AG09309 (cell line): ENCODE measurements at places on chromosomes 1 and 21.

DNA sequence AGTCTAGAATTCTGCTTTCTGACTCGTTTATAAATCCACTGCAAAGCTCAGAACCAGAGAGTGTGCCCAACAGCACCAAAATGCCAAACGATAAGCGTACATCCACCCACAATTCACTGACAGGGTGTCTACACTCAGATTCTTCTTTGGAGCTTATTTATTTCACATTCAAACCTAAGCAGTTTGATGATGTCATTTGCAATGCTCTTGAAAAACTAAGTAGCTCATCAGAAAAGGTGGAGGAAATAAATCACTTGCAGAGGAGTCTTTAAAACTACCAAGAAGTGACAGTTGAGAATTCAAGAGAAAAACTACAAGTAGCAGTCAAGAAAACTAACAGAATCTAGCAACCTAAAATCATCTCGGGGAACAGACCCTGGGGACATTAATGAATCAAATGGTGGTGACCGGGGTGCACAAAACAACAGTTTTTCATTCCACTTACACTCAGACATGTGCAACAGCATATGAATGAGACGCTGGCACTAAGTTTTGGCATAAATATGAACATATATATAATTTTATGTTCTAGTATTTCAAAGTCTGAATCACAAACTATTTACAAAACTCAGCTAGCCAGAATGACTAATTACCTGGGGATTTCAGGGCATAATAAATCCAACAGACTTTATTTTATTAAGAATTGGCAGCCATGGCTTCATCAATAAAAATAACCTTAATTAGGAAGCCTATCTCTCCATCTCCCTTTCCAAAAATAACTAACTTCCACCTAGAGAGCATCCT, 119.4 kb downstream of the SIPA1L2 start:
- DNase-seq = no peak

DNA sequence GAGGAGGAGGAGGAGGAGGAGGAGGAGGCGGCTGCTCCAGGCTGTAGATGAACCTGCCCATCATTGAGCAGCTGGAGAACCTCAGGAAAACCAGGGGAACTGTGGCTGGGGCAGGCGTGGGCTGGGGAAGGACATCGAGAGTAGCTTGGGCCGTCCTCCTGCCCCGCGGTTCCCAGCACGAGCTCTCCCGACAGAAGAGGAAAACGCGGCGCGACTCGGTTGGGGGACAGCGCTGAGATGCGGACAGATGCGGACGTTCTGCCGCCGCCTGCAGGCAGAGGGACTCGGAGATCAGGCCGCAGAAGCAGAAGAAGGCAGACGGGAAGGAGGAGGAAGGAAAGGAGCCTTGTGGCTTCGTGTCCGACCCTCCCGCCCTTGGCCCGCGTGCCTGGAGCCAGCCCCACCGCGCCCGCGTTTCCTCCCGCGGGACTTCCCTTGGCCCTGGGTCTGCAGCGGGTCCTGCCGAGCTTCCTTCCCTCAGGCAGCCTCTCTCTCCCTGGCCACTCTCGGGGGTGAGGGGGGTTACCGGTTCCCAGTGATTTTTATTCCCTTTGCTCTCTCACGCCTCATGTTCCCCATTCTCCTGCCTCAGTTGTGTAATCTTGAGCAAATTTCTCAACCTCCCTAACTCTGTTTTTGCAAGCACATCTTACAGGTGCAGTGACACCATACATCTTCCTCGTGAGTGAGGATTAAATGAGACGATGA, 1.7 kb upstream of the TNFRSF9 start:
- no peak for DNase-seq

DNA sequence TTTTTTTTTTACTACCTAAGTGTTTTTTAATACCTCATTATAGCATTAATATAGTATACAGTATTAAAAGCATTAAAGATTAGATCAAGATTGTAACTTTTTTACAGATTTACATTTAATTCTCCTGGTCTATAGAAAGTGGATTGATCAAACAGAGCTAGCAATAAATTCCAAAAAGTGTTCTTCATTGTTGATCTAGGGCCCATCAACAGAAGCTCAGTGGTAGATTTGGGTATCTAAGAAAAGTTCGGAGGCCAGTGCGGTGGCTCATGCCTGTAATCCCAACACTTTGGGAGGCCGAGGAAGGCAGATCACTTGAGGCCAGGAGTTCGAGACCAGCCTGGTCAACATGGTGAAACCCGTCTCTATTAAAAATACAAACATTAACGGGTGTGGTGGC, 12.5 kb downstream of the NUP210L start:
- no peak for DNase-seq

DNA sequence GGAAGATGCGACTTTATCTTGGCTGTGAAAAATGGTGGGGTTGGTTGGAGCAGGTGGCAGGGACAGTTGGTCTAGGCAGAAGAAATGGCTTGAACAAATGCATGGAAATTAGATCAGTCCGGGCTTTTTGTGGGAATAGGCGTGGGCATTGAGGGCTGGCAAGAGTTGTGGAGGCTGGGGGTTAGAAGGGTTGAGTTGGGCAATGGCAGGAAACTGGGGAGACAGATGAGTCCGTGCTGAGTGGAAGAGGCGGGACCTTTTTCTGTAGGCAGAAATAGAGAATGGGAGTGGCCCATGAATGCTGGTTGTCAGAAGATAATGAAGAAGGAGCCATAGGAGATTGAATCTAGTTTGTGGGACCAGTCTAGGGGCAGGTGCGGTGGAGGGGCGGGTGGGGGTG, 6.9 kb downstream of the PDPN start:
- no peak for DNase-seq

DNA sequence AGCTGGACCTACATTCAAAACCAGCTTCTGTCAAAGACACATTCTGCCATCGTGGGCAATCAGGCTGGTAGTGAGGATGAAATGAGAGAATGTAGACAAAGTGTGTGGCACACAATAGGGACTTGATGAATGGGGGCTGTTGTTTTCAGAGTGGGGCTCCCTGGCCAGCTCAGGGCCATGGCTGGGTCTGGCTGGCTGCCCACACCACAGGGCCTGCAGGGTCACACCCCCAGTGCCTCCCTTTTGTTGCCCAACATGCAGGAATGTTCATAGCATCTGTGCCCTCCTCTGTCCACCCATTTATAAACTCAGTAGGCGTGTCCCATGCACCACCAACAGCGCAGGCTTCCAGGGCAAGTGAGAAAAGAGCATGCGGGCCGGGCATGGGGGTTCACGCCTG, 20.8 kb upstream of the ECE1 start:
- DNase-seq = no peak

- DNase-seq = no peak
Measured at GRCh38 chr1:234395297-234395696, 22.0 kb downstream of the COA6 start.

DNA sequence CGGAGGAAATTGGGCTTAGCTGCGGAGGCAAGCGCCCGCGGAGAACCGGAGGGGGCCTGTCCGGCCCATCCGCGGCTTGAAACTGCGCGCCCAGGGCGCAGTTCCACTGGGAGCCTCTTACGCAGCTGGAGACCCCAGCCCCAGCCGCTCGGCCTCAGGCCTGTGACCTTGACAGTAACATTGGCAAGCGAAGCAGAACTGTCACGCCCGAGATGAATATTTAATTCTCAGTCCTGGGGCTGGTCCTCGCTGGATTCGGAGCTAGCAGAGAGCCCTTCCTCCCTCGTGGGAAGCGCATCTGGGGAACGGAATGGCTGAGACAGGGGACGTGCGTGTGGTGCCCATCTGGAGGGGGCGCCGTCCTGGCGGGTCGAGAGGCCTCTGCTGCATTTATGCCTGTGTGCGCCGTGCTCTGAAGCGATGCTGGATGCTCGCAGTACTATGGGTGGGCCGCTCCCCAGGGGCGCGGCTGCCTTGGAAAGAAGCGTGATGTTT, 928 bp downstream of the SLC6A17 start:
- DNase-seq = no peak

DNA sequence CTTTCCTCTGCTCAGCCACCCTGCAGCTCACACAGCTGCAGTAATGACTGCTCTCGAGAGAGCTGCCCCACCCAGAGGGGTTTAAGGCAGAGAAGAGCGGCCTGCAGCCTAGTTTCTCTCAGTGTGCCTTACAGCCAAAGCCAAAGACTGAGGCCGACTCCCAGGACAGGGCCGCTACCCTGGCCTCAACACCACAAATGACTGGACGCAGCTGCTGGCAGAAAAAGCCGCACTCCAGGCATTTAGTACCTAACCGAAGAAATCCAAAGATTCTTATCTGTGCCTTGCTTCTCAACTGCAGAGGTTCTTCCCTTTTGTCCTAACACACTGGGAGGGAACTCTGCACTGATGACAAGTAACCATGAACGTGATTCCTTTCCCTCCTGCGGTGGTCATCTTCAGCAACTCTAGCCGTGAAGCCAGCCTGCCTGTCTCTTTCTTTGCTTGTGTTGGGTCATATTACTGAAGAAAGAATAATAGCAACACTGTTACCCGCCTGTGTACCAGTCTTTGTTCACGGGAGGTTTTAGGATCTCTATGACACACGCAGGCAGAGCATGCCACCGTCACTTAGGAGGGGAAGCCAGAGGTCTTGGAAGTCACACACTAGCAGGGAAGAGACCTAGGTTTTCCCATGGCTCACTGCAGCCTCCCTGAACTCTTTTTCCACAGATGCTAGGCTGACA, 202.7 kb downstream of the RHOU start:
- no peak for DNase-seq

DNA sequence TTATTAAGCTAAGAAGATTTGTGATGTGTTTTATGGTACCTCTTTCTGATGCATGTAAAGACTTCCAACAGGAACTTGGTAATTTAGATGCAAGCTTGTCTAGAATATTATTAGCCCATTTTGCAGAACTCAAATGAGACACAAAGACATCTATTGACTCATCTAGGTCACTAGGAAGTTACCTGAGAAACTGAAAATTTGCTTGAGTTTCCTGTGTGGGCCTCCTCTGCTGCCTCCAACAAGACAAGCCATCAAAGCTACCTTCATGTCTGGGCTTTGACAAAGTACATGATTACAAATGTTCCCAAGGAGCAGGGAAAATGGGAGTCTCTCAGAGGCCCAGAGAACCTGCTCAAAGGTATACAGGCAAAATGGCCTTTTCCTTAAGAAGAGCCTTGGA, 5.6 kb downstream of the RUNX1 start:
- DNase-seq = no peak

DNA sequence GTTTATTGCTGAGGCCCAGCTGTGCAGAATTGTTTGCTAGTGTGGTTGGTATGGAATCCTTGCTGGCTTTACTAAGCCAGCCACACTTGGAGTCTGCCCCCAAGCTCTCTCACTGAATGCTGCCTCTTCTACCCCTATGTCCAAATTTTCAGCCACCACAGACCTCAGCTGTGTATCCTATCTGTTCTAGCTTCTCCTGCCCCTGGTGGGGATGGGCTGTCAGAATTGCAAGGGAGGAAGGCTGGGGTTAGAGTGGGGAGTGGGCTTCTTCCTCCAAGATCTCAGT, 4.4 kb downstream of the NHLH1 start:
- no peak for DNase-seq

GRCh38 chr1:40312238-40313205, 4.6 kb downstream of the COL9A2 start:
- DNase-seq = no peak

GRCh38 chr1:47941609-47942239, 55.5 kb downstream of the TRABD2B start:
- no peak for DNase-seq

GRCh38 chr21:41961282-41961701, 7.5 kb upstream of the C2CD2 start:
- DNase-seq = no peak

DNA sequence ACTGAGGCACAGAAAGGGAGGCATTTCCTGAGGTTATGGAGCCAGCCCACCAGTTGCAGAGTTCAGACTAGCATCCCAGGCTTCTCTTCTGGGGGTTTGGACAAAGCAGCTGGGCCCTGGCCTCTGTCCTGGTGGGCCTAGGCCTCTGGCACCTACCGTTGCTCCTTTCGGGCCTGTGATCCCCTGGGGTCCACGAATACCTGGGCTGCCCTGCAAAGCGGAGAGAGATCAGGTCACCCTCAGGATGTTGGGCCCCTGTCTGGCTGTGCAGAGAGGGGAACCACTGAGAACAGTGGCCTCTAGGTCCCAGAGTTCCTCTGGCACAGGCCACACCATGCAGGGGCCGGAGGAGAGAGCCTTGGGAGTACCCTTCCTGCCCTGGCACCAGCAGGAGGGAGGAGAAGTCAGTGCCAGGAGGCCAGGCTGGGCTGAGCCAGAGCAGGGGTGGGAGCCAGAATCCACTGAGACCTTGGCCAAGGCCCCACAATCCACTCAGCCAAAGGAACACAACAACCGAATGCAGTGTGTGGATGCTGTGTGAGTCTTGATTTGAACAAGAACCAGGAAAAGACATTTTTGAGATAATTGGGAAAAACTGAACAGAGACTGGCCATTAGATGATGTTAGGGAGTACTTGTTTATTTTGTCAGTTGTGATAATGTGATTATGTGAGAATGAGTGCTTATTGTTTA, 8.9 kb downstream of the COL9A2 start:
- DNase-seq = no peak

DNA sequence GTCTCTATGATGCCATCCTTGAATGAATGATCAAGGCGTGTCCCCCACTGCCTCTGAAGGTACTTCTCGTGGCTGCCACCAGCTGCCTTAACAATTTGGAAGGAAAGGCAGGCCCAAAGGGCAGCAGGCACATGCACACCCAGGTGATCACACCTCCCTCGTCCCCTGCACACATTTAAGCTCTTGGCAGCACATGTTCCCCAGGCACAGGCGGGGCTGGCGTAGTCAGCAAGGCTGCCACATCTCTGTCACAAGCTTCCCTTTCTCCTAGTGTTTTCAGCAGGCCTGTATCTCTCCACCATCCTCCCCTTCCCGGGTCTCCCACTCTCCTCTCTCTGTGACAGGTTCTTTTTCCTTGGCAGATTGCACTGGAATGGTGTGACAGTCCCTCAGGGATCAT, 111.9 kb downstream of the CACNA1E start:
- no peak for DNase-seq

DNA sequence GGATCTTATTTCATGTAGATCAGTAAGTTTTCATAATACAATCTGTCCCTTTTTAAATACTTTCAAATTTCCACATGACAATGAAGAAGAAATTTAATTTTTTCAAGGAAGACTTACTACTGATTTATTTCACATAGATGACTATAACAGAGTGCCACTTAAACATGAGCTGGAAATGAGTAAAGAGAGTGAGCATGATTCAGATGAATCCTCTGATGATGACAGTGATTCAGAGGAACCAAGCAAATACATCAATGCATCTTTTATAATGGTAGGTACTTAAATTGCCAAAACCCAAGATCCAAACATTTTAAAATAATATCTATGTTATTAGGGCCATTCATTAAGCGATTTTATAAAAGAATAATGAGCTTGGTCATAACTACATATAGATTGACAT, 110.4 kb downstream of the PTPRC start:
- DNase-seq = no peak

GRCh38 chr1:83034851-83035250, 964.1 kb downstream of the TTLL7 start:
- DNase-seq = no peak

GRCh38 chr1:58005212-58005611, 541.3 kb downstream of the OMA1 start:
- no peak for DNase-seq

- no peak for DNase-seq
Measured at GRCh38 chr1:88662723-88663122, 21.4 kb upstream of the PKN2 start.
